Mesenchymal stem cell (in vitro differentiated cells and primary cell): ENCODE measurements at places on chromosomes 12 and 14.

DNA sequence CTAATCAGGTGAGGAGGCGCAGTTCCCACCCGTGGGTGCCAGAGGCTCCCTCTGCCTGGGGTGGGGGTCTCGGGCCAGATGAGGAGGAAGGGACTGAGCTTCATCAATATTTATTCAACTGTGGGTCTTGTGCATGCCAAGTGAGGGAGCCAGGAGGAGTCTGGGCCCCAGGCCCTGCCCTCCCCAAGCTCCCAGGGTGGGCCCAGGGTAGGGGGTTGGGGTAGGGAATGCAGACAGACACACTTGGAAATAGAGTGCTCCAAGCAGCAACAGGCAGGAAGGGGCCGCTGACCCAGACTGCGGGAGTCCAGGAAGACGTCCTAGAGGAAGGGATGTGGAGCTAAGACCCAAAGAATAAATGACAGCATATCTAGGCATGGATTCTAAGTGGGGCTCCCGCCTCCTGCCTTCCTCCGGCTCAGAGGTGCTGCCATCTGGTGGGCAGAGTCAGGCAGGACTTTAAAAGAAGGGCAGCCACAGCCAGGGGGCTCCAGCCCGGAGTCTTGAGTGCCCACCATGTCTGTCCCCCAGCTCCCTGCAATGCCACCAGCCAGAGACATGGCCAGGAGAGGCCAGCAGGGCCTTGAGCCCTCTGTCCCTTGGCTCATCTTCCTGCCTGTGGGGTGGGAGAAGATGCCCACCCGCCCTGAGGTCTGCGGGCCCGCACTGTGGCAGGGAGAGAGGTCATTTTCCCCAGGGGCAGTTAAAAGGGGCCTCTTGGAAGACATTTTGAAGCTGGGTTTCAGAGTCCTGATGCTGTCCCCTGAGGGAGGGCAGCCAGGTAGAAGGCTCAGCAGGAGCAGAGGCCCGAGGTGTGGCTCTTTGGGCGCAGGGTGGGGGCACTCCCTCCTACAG, 70.1 kb downstream of the PHETA1 start:
- peak; percentile 46 for DNase-seq

DNA sequence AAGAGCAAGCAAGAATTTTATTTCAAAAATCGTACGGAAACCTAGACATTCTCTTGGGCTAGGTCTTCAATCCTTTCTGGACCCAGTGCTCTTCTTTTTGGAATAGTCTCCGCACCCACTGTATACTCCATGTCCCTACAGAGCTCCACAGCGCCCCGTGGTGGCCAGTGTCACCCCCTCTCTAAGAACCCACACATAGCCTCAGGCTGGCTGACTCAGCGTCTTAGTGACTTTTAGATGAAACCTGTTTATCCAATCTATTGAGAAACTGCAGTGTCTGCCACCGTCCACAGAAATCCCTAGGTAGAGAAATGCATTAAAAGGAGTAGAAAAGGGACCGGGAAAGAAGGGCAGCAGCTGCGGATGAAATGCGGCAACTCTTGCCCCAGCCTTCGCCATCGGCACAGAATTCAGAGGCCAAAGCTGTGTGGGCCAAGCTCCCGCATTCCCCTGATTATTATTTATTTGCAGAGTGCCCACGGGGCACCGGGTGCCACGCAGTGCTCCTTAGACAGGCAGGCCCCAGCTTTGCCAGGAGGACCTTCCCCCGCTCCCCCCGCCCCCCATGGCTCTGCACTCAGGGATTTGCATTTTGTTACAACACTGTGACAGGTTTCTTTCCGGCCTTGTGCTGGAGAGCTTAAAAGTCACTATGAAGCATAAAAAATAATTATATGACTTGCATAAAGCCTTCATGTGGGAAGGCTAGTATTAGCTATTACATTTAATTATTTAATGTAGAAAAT, 170.1 kb upstream of the FKBP4 start:
- peak; percentile 60 for DNase-seq

DNA sequence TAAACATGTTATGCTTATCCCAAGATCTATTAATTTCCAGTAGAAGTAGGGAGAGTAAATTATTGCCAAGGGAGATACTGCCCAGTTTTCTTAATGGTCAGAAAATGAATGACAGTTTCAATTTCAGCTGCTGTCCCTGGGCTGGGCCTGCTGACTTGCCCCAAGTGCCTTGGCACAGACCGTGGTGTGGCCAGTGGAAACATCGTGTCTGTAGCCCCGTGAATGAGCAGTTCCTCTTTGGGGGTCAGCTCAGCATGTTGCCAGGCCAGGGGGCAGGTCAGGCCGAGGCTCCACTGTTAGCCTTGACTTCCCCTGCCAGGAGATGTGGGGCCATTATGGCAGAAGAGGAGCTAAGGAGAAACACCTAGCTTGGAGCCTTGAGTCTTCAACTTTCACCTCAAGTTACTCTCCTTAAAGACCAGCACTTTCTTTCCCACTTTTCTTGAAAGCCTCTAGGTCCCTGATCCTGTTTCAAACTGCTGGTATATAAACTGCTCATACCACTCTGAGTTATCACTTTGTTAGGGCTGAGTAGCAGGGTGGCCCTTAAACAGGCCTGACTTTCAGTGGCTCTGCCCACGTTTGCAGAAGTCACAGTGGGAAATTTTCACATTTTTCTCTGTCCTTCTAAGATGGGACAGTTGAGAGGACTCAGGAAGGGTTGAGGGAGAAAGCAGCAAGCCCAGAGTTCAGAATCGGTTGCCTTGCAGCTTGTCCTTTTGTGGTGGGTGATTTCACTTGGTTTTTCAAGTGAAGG, 73.2 kb downstream of the SUSD6 start:
- DNase-seq: no peak

- no peak for DNase-seq
These were observed 1.6 kb downstream of the IRAK4 start for GRCh38 chr12:43760396-43760795.

DNA sequence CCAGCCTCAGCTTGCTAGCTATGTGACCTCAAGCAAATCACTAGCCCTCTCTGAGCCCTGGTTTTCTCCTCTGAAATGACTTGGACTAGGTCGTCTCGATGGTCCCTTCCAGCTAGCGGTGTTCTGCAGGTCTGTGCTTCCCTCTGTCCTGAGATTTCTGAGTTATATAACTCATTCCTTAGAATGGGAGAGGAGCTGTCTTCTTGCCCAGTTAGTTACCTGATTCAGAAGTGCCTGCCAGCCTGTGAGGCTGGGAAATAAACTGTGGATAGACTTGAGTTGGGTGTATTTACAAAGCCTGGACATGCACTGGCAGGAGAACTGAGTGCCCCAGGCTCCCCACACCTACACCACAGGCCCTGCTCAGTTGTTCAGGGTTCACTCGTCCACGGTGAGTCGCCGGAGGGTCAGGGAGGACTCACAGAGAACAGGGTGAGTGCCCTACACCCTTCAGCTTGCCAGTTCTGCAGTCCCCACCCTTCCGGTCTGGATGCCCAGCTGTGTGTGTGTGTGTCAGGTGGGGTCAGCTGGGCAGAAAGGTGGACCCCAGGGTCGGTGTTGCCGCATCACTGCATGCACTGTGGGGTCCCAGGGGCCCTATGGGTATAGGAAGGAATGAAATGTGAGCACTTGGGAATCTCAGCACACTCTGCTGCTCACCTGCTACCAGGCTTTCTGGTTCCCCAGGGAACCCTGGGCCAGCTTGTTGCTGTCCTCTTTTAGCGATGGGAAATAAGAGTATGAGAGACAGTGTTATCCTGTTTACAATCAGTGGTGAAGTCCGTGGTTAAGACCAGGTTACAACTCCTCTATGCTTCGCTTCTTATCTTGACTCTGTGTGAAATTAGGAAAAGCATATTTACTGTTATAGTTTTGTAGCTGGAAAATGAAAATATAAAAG, 348.2 kb downstream of the DPF3 start:
- no peak for DNase-seq

DNA sequence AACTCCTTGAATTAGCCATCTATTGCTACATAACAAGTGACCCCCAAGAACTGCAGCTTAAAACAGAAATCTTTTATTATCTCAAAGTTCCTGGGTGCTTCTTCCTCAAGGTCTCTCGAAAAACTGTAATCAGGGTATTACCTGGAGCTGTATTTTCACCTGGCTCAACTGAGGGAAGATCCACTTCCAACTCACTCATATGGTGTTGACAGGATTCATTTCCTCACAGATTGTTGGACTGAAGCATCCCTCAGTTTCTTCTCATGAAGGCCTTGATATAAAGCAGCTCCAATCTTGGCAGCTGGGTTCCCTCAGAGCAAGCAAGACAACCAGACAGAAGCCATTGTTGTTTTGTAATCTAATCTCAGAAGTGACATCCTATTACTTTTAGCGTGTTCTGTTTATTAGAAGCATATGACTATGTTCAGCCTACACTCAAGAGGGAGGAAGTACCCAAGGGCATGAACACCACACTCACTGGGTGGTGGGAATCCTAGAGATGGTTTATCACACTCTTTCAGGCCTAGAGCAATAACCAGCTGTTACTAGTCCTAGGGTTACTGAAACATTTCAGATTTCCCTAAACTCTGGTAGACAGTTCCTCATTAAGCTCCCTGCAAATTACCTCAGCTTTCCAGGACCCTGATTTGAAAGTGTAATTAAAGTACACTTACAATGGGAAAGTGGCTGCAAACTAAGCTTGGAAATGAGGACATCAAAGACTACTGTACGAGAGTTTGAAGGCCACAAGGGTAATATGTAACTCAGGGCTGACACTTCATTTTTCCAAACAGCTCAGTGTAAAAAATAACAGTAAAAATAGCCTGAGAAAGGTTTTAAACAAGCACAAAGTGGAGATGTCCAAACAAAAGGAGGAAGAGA, 222.2 kb downstream of the SEC23A start:
- DNase-seq: peak; percentile 59

DNA sequence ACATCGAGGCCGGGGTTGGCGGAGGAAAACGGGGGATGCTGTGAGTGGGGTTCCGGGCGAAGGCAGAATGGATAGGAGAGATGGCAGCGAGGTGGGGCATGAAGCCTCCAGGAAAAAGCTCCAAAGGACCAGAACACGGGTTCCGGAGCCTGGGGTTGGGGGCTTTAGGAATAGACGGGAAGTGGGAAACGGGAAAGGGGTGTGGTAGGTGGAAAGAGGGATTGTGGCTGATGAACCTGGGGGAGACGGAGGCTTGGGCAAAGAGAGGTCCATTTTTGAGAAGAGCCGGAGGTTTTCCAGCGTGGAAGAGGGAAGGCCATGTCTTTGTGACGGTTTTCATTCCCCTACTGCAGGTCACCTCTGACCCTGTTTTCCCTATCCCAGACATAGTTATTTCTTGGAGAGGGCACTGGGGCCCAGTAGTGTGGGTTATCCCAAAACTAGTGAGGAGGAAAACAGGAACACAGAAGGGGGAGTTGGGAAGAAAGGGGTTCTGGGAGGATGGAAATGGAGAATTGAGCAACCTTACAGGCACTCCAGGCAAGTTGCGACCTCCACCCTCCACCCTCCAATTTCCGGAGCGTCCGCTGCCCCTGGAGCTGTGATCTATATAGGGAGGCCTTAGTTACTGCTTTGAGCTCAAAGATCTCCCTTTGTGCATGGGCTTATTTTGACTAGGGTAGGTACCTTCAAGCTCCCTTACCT, 1.1 kb downstream of the ATN1 start:
- DNase-seq: no peak

DNA sequence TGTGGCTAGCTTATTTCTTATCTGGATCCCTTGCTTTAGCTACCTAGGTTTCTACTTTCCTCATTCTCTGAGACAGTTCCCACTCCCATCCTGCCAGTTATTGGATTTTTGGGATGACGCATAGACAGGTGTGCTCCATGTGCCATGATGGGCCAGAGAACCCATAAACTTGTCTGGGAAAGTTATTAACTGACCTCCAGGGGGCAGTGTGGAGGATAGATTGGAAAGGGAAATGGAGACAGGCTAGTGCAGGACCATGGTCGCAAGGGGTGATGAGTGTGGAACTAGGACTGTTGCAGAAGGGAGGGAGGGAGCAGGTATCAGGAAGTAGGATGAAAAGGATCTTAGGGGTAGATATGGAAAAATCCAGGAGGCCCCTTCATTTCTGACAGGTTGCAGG, 80.3 kb downstream of the ESRRB start:
- DNase-seq: peak; percentile 1

DNA sequence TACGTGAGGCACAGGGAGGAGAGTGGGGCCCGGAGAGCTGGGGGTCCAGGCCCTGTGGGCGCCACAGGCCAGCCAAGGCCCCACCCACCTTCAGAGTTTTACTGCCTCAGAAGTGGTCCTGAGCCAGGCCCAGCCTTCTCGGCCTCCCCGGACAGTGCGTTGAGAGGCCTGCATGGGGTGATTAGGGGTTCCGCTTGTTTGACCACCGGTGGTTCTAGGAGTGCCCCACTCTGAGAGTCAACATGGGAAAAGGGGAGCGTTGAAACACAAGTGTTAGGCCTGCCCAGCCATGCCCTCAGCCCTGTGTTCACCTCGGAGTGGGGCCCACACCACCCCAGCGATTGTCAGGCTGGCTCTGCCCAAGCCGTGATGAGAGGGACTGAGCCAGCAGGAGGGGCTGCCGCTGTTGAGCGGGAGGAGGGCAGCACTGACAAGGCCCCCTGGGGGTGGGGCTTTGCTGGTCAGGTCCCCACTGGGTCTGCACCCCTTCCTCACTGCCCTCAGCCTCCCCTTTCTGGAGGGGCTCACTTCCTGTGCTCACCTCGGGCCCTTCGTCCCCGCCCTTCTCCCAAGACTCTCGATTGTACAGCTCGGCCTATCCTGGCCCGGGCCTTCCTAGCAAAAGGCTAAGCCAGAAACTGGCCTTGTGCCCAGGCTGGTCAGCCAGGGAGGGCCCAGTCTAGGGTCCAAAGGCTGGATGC, 4.8 kb downstream of the CKB start:
- no peak for DNase-seq

GRCh38 chr12:79250186-79250585, 385.6 kb downstream of the SYT1 start:
- DNase-seq: peak; percentile 33

GRCh38 chr12:40854604-40855003, 162.4 kb downstream of the CNTN1 start:
- no peak for DNase-seq

DNA sequence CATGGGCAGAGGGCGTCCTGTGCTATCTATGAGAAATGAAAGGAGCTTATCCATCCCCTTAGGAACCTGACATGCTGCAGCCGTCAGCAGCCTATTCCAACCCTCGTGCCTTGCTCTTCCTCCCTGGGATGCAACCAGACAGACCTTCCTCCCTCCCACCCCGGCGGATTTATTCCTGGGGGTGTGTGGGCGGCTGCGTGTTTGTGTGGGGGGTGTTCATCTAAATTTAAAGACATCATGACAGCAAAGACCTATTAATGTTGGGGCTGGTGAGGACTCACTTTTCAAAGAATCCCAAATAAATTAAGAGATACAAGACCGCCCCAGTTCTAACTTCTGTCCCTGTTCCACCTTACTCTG, 52.0 kb downstream of the WSCD2 start:
- no peak for DNase-seq

GRCh38 chr12:92719674-92720073, 16.9 kb downstream of the PLEKHG7 start:
- DNase-seq: no peak

DNA sequence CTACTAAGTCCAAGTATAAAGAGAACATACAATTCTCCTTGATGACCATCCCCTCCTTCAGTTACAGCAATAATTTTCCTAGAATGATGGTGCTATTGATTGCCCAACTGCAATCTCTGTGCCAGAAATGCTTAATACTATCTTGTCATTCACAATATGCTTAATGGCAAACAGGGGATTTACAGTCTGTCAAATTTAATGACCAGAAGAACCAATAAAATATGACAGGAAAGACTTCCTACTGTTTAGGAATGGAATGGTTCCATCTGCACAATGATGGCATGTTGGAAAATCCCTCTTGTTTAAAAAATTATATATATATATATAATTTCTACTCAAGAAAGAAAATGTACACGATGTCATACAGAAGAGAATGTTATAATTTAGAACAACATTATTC, 623.2 kb downstream of the CCER1 start:
- DNase-seq: no peak
